ENCODE measurements at places on chromosomes 11 and 22.

GRCh38 chr11:118449316-118449918 lies 13.1 kb downstream of the KMT2A start:
- no peak for DNase-seq

DNA sequence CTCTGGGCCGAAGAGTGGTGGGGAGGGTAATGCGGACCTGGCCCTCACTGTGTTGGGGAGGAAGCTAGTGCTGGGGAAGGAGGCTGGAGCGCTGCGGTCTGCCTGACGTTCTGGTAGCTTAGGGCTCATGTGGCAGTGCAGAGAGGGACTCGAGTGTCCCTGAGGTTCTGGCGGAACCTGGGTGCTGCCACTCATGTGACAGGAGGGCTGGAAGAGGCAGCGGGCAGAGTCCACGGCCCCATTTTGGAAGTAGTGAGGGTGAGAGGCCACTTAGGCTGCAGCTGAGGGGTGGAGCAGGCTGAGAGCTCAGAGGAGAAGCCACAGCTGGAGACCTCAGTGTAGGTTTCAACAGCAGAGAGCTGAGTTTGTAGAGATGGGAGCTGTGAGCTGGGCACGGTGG lies 16.2 kb upstream of the TRMU start:
- no peak for DNase-seq

- DNase-seq: no peak
These were observed 62.9 kb upstream of the LRRC4C start for GRCh38 chr11:41522391-41522790.

GRCh38 chr22:48052621-48052890 lies 1290.1 kb downstream of the TBC1D22A start:
- DNase-seq: no peak

- DNase-seq: peak; percentile 20
These were observed 77.9 kb downstream of the BTBD10 start for GRCh38 chr11:13384908-13385640.

GRCh38 chr22:48442663-48443062 lies 1385.0 kb downstream of the BRD1 start:
- DNase-seq: no peak

DNA sequence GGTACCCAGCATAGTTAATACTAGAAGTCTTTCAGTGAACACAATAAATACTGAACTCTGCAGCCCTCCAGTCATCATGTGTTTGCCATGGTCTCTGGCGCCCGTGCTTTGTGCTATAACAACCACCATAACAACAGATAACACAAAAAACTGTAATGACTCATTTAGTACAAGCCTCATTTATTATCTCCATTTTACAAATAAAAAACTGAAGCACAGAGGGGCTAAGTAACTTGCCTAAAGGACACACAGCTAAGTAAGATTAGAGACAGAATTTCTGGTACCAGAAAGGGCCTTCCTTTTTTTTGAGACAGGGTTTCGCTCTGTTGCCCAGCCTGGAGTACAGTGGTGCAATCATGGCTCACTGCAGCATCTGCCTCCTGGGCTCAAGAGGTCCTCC lies 19.5 kb downstream of the RBFOX2 start:
- DNase-seq: no peak

- no peak for DNase-seq
These were observed 8.5 kb downstream of the PHOX2A start for GRCh38 chr11:72235351-72236057.

- no peak for DNase-seq
These were observed 28.1 kb upstream of the OLFML1 start for GRCh38 chr11:7457211-7457610.

DNA sequence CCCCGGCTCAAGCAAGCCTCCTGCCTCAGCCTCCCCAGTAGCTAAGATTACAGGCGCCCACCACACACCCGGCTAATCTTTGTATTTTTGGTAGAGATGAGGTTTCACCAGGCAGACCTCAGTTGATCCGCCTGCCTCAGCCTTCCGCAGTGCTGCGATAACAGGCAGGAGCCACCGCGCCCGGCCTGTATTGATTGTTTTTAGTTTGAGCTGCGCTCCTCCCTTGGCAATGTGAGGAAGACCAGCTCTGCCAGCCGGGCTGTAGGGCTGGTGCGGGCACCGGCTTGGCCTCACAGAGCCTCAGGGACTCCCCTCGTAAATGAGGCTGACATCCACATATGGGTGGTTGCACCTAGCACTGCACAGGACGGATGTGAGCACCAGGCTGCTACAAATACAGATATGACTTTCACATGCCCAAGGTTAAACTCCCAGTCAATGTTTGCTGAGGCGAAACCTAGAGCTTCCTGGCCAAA lies 7.5 kb upstream of the SLC2A11 start:
- DNase-seq: no peak

DNA sequence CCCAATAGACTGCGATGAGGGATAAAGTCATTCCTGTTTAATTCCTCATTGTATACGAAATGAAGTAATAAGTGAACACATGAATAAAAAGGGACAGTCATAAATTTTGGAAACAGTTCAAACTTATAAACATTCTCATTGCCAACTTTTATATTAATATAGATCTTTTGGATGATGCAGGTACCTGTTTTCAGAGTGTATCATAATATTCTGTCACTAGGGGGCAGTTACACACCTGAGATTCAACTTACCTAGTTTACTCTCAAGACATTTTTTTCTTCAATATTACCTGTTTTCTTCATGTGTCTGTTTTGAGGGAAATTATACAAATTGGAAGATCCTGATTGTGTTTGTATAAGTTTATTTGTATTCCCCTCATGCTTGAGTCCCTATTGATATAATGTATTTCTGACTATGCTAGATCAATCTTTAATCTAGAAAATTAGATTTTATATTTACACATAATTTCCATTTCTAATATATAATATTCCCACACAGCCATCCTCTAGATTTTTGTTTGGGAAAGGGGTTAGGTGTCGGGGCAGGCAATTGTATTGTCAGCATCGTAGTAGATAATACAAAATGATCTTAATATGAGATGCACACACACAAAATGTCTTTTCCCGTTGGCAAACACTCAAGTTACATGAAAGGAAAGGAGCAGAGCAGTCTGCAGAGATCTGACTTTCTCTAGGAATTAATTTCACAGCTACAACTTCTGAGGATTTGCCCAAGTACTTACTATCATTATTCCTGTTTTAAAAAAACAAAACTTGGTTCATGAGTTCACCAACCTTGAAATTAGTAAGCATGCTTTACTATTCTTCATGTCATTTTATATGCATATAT lies 18.4 kb downstream of the FDX1 start:
- peak; percentile 23 for DNase-seq

- no peak for DNase-seq
These were observed 10.8 kb downstream of the GNB1L start for GRCh38 chr22:19843857-19844376.

DNA sequence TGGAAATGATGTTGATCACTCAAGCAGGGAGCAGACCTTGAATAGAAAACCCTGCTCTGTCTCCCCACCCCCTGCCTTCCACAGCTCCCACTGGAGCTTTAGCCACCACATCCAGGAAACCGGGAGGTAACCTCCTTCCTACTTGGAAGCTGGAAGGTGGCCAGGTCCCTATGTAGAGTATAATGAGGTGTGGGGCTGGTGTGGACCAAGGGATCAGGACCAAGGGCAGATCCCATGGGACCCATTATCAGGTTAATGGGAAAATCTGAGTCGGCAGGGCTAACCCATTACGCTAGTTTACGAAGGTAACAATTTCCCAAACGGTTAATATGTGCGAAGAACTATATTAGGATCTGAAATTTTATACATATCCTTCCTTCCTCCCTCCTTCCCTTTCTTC lies 321.9 kb downstream of the MIAT start:
- DNase-seq: no peak

GRCh38 chr11:36361901-36362391 lies 65.9 kb downstream of the PRR5L start:
- peak; percentile 33 for DNase-seq

- DNase-seq: no peak
These were observed 10.8 kb upstream of the CD81 start for GRCh38 chr11:2366276-2366675.

DNA sequence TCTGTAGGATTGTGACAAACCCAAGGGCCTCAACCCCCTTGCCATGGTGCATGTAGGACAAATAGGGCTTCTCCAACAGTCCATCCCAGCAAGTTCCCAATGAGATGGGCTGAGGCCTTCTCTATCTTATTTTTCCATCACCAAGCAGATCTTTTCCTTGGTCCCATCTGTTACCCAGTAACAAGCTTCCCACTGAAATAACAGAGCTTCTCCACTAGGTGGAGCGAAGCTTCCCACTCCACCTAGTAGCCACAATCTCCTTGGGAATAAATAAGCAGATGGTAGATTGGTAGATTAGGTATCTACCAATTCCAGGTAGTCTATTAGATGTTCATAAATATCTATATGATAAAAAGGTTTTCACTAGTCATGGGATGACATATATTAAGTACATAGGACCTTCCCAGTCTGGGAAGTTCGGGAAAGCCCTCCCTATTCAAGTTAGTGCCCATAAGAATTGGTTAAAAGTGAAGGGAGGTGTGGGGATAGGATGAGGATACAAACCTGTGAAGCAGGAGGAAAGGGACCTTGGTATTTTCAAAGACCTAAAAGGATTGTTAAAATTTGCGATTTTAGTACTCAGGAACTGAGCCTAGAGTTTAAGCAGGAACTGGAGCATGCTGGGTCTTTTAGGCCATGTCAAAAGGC lies 5.9 kb upstream of the OR52L1 start:
- no peak for DNase-seq

- no peak for DNase-seq
These were observed 22.1 kb upstream of the SYT7 start for GRCh38 chr11:61602775-61603569.

GRCh38 chr11:111469200-111469599 lies 43.0 kb downstream of the BTG4 start:
- DNase-seq: no peak

DNA sequence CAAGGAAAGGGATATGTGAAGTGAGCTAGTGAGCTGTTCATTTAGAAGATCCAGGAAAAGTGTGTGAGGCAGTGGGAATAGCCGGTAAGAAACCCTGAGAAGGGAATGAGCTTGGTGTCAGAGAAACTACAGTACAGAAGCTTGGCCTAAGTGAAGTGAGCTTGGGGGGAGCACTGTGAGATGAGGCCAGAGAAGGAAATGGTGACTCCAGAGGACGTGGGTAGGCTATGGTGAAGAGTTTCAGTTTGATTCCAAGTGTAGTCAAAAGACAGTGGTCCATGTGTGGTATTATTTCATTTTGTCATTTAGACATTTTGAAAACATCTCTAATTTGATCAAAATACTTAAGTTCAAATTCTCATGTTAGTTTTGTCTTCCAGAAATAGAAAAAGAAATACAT lies 77.2 kb downstream of the GRK3 start:
- no peak for DNase-seq

- no peak for DNase-seq
These were observed 7.2 kb upstream of the FLRT1 start for GRCh38 chr11:64028398-64029115.

DNA sequence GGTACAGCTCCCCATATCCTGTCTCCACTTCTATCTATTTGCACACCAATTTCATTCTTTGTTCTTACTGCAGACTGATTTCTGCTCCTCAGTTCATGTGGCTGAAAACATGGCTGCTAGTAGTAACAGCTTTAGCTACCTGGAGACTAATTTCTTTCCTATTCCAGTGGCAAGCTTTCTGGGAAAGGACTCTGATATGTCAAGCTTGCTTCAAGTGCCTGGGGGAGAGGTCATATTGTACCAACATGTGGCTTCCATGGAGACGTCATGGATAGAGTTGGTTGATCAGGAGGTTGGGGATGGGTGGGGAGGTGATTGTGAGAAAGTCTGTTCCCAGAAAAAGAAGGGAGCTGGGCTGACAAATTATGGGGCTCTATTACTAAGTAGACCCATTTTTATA lies 44.9 kb downstream of the ADM start:
- DNase-seq: no peak

DNA sequence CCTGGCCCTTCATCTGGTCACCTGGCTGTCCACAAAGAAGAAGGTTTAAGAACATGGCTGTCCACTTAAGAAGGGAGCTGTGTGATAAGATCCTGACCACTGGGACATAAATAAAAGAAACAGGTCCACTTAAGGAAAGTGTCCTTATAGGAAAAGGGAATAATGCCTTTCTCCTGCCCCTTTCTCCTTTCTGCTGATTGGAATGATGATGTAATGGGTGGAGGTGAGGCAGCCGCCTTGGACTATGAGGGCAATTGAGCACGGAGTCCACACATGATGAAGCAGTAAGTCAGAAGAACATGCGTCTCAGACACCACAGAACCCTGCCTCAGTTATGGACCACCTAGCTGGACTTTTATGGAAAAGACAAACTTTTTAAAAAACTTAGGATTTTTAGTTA lies 401.1 kb downstream of the SHANK2 start:
- DNase-seq: no peak

GRCh38 chr11:2772544-2773031 lies 72.8 kb upstream of the KCNQ1OT1 start:
- DNase-seq: no peak

- no peak for DNase-seq
These were observed 2.1 kb upstream of the PRR33 start for GRCh38 chr11:1893581-1894359.

DNA sequence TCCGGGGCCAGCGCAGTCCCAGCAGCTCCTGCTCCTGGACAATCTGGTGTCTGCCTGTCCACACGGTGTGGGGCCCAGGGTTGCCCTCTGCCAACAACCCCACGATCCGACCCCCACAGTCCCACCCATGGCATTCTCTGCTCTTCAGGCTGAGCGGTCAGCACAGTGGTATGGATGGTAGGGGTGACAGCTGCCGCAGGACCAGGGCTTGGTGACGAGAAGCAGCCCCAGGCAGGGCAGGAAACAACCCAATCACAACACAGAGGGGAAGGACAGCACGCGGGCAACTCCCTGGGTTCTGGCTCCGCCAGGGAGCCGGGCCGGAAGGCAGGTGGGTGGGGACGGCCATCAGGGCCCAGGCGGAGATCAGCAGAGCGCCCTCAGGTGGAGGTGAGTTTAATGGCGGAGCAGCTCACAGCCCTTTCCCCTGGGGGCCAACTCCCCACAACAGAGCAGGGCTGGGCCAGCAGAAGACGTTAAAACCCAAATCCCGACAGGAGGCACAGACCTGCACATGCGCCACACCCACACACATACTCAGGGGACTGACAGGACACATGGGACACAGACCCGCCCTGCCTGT lies 5.3 kb upstream of the CHADL start:
- DNase-seq: no peak

- no peak for DNase-seq
These were observed 1.7 kb downstream of the TOM1 start for GRCh38 chr22:35301372-35301874.

DNA sequence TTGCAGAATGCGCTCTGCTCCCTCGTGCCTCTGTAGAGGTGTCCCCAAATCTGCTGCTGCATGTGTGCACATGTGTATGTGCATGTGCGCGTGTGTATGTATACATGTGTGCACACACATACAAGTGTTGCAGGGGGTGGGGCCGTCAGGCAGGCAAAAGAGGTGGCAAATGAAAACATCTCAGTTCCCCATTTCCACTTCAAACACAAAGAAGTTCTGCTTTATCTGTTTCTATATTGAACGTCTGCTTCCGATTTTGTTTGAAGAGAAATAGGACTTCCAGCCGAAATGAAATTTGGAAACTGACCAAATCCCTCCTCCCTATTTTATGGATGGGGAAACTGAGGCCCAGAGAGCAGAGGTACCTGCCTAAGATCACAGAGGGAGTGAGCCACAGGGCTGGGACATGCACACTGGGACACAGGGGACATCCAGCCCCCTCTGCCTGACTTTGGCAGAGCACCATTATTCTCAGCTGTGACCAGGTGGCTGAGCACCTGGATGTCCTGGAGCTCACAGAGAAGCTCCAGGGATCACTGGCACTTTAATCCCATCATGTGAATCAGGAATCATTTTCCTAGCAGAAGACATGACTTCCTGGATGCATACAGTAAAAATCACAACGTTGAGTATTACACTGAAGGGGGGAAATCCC lies 41.2 kb upstream of the ALX4 start:
- DNase-seq: no peak
